SK-N-SH treated with all-trans-retinoic acid at 6 μM for 48 hours (cell line): ENCODE measurements at places on chromosomes 16 and 17.

DNA sequence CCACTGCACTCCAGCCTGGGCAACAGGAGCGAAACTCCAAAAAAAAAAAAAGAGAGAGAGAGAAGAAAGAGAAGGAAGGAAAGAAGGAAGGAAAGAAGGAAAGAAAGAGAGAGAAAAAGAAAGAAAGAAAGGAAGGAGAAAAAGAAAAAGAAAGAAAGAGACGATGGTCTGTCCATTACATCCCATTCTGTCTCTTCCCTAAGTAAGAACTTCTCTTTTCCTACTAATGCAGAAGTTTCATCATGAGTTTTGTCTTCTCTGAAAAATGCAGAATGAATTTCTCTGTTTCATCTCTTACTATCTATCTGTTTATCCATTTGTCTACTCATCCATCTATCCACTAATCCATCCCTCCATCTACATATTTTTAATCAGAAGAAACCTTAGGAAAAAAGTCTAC lies 94.9 kb upstream of the MED13 start:
- ATAC-seq = no peak

DNA sequence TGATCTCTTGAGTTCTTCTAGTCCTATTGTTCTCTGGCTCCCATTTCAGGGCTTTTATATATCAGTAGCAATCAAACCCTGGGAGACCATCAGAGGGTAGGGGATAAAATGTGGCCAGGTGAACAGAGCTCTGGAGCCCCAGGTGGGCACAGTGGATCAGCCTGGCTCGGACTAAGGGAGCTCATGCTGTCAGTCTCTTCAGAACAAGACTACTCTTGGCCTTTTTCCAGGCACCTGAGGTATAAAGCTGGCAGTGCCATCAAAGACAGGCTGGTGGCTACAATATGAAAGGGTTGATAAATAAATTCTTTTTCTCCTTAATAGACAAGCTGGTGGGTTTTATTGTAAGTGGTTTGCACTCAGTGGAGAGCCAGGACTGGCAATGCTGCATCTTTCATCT lies 160.0 kb upstream of the CCL2 start:
- ATAC-seq = no peak

DNA sequence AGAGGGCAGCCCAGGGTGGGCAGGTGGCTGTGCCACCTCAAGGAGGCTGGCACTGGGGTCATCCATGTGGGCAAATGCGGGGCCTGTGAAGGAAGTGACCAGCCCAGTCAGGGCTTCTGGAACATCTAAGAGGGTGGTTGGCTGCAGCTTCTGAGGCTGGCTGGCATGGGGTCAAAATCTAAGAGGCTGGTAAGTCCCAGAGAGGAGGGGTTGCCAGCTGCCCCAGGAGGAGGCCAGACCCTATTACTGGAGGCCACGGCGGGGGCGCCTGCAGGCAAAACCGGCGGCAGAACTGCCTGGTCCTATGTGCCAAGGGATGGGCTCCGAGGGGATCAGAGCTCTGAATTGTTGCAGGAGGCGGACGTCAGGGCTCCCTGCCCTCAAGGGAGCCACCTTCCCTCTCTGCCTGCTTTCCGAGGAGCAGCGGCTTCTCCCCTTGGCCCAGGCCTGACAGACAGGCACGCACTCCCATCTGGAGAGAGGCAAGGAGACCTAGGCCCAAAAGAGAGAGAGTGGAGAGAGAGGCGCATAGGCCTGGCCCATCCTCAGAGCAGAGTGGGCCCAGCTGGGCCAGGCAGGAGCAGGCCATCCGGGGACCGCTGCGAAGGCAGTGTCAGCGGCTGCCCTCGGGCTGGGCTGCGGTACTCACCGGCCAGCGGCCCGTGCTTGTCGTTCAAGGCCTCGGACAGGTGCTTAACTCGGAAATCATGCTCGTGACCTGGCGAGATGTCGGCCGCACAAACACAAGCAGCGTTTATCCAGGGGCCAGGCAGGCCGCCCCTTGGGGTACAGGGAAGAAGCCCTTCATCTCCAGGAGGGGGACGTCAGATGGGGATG lies 10.9 kb downstream of the ZACN start:
- ATAC-seq = no peak

DNA sequence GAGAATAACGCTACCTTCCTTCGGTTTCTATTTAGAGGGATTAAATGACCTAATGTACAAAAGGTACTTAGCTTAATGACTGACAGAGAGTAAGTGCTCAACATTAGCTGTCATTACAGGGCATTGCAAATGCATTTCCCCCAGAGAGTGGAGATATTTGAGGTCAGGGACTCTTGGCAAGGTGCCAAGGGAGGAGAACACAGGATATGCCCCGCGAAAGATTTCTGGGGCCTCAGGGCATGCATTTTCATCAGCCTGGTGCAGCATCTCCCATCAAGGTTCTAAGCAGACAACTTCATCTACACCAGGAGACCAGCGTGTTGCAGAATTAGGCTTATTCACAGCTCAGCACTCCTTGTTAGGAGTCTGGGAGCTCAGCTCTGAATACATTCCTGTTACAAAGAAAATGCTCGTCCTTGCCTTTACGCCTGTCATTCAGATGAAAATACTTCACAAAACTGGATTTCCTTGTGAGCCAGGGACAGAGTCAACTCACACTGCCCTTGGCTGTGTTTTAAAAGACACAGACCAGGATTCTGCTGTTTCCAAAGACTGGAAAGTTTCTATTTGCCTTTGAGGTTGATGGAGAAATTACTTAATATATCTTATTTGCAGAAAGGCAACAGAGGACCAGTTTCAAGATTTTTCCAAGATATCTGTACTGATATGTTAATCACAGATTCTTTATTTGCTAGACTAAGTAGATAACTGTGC lies 108.2 kb downstream of the VAT1L start:
- ATAC-seq = peak; percentile 49

DNA sequence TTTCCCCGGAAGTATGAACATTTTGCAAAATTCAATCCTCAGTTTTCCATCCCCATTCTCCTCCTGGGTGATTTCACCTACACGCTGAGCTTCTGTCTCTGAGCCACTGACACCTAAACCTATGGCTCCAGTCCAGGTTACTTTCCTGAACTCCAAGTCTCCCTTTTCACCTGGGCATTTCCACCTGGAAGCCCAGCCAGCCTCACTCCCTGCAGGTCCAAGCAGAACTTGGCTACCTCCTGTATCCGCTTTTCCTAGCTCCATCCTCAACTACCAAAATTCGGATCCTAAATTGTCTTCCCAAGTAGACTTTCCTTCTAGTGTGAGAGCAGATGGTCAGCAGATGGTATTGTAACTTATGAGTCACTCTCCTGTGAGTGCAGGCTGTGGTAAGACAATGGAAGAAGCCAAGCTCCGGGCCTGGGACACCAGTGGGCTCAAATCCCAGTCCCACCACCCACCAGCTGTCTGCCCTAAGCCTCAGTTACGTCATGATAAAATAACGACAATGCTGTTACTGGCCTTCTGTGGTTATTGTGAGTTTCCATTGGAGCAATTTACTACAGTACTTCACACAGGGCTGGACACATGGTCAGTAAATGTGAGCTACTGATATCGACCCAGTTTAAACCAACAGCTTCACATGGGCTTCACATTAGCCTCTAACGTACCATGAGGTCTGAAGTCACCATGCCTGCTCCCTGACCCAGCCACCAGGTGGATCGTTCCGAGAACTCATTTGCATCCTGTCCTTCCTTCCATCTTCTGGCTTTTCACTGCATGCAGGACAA lies 33.3 kb downstream of the PECAM1 start:
- peak; percentile 90 for ATAC-seq

GRCh38 chr16:69188716-69189115 lies 1.8 kb downstream of the SNTB2 start:
- ATAC-seq = peak; percentile 9; the same call in 1 of the 3 replicates

GRCh38 chr17:19461116-19461515 lies 50.1 kb downstream of the RNF112 start:
- ATAC-seq = no peak

- ATAC-seq = no peak
Measured at GRCh38 chr16:73285436-73286201, 237.7 kb upstream of the ZFHX3 start.

DNA sequence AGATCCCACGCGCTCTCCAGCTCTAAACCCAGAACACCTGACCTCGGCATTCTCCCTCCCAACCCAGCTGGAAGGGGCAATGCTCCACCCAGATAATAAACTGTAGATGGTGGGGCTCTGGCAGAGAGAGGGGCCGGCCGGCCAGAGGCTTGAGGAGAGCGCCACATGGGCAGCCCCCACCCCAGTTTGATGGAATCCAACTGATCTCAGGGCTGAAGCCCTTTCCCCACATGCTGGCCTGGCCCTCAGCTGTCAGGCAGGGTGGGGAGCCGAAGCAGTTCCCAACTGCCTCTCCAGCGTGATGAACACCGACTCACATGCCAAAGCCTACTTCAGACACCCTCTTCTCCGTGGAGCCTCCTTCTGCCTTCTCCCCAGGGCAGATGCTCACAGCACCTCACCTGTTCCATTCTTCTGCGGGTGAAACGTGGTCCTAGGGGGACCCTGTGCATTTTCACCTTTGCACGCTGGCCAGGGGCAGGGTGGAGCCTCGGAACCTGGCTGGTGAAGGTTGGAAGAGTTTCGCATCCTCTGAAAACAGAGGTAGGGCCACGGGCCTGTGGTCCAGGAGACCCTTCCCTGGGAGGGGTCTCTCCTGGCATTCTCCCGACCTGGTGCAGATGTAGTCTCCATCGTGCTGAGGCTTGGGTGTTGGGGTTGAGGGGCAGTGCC lies 65.7 kb upstream of the ZNF469 start:
- no peak for ATAC-seq

DNA sequence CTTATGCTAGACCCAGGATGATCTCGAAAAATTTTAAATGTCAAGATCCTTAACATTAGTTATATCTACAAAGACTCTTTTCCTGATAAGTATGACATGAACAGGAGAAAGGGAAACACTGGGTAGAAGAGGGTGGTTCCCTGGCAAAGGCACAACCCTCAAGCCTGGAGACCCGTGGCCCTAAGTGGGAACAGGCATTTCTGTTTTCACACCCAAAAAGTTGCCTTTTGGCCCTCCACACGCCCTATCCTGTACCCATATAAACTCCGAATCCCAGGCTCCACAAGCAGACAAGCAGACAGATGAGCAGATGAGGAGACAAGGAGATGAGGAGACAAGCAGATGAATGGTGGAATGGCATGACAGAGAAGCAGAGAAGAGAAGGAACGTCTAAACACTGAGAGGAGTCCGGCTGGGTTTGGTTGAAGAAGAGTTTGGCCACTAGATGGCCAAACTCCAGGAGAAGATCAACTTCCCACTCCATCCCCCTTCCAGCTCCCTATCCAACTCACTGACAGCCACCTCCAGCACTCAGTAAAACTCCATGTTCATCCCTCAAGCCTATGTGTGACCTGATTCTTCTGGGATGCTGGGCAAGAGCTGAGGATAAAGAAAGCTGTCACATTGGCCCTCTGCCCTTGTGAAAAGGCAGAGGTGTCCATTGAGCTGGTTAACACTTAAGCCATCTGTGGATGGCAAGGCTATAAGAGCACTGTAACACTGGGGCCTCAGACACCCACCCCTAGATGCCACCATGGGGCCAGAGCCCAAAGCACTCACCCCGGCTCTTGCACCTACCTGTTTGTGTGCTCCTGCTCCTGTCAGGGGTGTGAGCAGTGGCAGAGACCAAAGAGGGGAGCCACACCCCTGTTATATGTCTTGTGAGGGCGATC lies 139.6 kb upstream of the FAM20A start:
- ATAC-seq = no peak

DNA sequence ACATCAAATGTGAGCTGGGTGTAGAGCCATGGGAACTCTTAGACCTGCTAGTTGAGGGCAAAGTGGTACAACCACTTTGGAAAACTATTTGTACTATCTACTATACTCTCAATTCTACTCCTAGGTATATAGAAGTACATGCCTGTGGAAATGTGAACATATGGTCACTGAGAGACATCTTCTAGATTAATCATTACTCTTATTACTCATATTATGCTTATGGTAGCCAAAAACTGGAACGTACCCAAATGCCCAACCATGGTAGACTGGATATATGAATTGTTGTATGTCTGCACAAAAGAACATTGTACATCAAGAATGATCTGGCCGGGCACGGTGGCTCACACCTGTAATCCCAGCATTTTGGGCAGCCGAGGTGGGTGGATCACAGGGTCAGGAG lies 2.7 kb downstream of the WDR45B start:
- ATAC-seq = no peak

DNA sequence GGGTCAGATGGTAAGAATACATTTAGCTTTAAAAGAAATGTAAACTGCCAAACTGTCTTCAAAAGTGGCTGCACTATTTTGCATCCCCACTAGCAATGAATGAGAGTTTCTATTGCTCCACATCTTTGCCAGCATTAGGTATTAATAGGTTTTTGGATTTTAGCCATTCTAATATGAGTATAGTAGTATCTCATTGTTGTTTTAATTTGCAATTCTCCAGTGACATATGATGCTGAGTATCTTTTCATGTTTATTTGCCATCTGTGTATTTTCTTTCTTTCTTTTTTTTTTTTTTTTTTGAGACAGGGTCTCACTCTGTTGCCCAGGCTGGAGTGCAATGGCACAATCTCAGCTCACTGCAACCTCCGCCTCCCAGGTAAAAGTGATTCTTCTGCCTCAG lies 24.3 kb upstream of the MARCHF10 start:
- ATAC-seq = no peak

DNA sequence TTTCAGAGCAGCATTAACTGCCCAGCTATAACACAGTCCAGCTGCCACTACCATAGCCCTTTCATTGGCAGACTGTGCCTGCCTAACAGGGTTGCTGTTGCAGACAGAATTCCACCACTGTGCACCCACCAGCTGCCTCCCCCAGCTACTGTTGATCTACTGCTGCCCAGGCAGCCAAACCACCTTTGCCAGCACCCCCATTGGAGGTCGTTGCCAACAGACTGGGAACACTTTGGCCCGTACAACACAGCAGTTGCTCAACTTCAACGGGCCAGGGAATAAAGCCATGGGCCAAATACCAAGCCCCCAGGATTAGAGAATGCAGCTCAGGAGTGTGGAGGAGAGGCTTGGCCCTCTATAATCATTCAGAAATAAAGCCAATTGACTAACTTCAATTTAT lies 473.6 kb downstream of the CDH11 start:
- ATAC-seq = no peak

DNA sequence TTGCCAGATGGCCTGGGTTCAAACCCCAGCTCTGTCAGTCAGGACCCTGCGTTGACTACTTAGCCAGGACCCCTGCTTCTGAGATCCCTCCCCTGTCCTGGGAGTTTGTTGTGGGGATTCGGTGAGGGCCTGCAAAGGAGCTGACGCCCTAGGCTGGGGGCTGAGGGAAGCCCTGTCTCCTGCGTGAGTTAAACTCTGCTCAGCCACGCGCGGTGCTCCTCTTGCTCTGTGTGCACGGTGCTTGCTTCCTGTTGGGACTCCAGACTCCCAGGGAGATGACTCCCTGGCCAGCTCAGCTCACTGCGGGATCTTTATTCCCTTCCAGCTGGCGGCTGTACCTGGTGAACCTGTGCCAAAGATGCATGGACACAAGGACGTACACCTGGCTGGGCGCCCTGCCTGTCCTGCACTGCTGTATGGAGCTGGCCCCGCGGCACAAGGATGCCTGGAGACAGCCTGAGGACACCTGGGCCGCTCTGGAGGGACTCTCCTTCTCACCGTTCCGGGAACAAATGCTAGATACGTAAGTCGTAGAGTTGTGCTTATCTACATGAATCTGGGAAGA lies 37.4 kb downstream of the RNF213 start:
- no peak for ATAC-seq

- no peak for ATAC-seq
Measured at GRCh38 chr16:52407778-52408177, 139.2 kb downstream of the TOX3 start.

GRCh38 chr17:76074390-76075363 lies at the start of gene GALR2:
TSS of gene GALR2 (plus strand) at chr17:76074781. CDS start at chr17:76074884, 103 bp downstream.
- no peak for ATAC-seq
